Activated B cell treated with CpG ODN at 0.5 μM for 24 hours (primary cell): ENCODE measurements at places on chromosomes 12 and 14. TPM values are rescaled to one million over a fixed set of nuclear protein-coding genes. Genes with fewer than 3 reads are reported as not detected.

Gene RD3L
- total RNA-seq, result not detected in 2 replicates

Gene TEX52
- total RNA-seq, result not detected in 2 replicates

DNA sequence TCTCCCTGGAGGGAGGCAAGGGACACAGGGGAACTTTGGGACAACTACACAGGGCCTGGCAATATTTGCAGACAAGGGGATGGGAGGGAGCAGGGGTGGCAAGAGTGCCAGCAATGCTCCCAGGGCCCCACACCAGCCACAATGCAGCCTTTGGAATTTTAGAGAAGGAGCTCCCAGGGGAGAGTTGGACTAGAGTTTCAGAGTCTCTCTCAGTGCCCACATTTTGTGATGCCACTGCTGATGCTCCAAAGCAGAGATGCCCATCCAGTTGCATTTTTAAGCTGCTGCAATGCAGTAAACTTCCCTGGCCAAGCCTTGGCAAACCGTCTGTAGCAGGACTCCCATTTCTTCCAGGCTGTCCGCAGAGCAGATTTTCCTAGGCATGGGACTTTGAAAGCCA lies 98.9 kb downstream of the ZFP36L1 start:
- peak overlapping the region; percentile 35 for H3K27ac ChIP-seq
- peaks cover 52% of the 10 kb centered on the region for H3K4me1 ChIP-seq
- DNase-seq, result no peak
- no peak overlapping the region for H3K4me3 ChIP-seq
- H3K36me3 ChIP-seq, result no peaks in the 10 kb centered on the region

DNA sequence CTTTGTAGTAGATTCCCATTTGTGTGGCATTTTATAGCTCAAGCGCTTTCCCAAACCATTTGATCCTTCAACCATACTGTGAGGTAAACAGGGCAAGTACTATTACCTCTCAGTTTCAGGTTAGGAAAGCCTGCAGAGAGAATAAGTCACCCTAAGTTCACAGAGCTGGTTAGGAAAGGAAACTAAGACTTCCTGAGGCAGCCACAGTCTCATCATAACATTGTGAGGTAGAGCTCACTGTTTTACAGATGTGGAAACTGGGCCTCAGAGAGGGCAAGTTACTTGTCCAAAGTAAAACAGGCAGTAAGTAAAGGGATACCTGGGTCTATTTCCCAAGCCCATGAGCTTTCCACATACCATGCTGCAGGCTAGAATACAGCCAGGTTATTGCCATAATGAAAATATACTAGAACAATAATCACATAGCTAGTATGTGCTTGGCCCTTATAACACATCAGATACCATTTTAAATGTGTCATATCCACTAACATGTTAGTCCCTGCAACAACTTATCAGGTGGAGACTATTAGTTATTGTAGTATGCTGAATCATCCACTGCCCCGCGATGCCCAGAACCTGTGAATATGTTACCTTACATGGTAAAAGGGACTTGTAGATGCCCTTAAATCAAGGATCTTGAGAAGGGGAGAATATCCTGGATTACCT lies 150.9 kb upstream of the GRIP1 start:
- no peaks in the 10 kb centered on the region for H3K4me1 ChIP-seq
